Activated CD8-positive, alpha-beta memory T cell treated with anti-CD3 and anti-CD28 coated beads for 36 hours (primary cell): ENCODE measurements at places on chromosomes 12 and 14. TPM values are rescaled to one million over a fixed set of nuclear protein-coding genes. Genes with fewer than 3 reads are reported as not detected.

Gene NANOG
- not detected for total RNA-seq

Gene ATL1
- total RNA-seq: 0.73 TPM

Gene FERMT2
- 3.6 TPM for total RNA-seq

Gene TAS2R19
- 1.1 TPM for total RNA-seq
